ENCODE measurements at places on chromosomes 2 and 18.

GRCh38 chr2:10019602-10020400 lies 23.5 kb upstream of the KLF11 start:
- no peak for DNase-seq

DNA sequence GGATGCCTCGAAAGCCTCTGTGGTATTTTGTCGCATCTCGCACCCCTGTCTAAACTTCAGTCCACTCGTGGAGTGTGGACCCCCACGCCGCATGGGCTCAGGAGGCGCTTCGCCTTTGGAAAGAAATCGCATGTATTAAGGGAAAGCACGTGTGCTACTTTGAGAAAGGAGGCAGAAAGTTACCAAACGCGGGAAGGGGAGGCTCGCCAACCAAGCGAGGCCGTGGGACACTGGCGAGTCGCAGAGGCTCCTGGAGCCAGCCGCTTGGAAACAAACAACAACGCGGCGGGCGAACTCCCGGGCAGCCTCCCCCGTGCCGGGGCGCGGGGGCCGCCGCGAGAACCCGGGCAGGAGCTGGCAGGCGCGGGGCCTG lies 455 bp upstream of the AGAP1 start:
- no peak for DNase-seq

DNA sequence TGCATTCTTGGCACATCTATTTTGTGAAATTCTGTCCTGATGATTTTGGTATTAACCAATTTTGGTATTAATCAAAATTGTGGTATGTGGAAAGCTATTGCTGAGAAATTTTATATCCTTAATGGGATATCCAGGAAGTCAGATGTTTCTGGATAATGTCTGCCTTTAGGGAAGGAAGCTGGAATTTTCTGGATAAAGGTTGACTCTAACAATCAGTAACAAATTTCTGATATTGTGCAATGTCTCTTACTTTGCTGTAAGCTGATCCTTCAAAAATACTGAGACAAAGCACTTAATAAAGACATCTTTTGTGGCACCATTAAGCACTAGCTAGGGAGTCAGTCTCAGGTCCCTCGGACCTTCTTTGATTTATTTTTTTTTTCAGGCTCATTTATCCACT lies 100.8 kb upstream of the UGP2 start:
- no peak for DNase-seq

DNA sequence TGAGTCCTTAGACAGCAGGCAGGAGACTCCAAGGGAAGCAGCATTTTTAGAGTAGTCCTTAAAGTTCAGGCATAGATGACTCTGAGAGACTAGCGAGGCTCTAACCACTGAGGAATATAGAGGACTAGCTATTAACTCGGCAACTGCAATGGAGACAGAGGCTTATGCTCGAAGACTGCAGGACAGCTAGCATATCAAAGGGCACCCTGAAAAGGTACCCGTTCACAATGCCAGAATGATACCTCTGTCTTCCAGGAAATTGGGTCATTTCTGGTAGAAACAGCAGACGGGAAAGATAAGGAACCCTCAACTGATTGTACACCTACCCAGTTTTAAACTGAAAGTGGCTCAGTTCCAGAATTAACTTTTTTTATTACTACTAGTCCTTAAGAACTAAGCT lies 1204.0 kb upstream of the ZEB2 start:
- DNase-seq, result no peak

DNA sequence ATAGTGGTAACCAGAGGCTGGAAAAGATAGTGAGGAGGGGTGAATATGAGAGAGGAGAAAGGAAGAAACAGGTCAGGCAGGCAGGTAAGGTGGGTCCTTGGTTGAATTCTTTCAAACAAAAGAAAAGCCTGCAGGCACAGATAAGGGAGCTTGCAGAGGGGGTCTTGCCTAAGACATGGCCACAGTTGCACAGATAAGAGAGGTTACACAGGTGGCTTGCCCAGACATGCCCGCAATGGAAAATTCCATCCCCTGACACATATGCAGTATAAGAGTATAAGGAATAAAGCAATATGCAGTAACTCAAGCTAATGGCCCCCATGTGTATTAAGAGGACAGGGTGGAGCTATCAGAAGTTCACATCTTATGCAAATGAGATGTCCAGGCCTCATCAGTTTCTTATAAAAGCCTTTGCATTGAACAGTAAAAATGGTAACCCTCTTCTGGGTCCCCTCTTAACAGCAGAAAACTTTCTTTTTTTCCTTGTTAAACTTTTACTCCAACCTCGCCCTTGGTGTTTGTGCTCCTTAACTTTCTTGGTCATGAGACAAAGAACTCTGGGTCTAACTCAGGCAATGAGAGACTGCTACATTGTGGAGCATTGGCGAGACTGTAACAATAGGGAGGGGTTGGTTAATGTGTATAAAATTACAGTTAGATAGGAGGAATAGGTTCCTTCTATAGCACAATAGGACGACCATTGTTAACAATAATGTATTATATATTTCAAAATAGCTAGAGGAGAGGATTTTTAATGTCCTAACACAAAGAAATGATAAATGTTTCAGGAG lies 764.6 kb downstream of the TSN start:
- DNase-seq, result no peak

- DNase-seq, result peak; percentile 74
Measured at GRCh38 chr18:11689669-11690565, 853 bp downstream of the GNAL start.

GRCh38 chr18:6624661-6625311 lies 104.7 kb upstream of the ARHGAP28 start:
- no peak for DNase-seq

- DNase-seq, result no peak
Measured at GRCh38 chr18:22840606-22841144, 92.5 kb upstream of the RBBP8 start.

DNA sequence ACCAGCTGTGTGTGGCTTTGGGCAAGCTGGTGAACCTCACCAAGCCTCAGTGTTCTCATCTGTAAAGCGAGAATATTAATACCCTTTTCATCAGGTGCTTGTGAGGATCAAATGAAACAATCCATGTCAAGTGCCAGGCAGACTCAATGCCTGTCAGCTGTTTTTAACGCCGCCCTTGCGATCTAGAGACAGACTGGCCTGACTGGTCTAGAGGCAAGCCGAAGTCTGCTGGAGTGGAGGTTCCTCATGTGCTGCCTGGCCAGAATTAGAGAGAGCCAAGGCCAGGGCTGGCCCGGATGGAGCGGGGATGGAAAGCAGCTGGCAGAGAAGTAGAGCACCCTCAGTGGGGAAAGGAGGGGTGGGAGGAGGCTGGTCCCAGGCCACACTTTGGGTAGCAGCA lies 74.5 kb upstream of the B3GNT7 start:
- no peak for DNase-seq

DNA sequence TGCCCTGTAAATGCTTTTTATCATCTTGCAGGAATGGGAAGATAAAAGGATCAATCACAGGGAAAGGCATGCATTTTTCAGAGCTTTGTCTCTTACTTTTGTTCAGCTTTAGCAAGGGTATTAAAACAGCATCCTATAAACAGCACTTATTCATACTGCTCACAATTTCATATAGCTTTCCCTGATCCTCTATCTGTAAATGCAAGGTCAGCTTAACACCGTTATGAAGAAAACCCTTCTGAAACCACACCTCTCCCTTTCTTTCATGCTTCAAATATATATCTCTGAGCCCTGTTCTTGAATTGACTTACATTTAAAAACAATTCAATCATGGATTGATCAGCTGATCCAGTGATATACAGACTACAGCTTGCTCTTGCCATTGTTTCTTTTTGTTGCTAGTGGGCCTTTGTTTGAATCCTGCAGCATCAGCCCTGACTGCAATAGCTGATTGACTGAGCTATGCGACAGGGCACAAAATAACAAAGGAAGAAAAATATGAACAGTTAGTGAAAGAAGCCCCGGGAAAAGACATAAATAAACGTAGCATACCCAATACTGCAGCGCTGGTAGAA lies 795.5 kb upstream of the CDH2 start:
- no peak for DNase-seq

DNA sequence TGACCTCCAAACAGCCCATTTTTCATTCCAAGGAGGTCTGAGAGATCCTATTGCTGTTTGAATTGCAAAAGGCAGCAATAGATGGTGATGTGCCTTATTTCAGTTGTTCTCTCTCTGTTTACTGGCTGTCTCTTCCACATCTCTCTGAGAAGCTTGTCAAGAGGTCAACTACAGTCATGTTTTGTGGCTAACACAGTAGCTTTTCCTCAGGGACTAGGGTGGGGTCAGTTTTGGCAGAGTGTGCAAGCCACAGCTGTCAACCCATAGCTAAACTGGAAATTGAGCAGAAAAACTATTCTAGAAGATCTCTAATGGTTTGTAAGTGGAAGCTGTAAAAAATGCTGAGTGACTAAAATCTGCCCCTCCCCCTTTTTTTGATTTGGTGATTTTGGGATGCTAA lies 67.1 kb downstream of the DIS3L2 start:
- DNase-seq, result no peak

DNA sequence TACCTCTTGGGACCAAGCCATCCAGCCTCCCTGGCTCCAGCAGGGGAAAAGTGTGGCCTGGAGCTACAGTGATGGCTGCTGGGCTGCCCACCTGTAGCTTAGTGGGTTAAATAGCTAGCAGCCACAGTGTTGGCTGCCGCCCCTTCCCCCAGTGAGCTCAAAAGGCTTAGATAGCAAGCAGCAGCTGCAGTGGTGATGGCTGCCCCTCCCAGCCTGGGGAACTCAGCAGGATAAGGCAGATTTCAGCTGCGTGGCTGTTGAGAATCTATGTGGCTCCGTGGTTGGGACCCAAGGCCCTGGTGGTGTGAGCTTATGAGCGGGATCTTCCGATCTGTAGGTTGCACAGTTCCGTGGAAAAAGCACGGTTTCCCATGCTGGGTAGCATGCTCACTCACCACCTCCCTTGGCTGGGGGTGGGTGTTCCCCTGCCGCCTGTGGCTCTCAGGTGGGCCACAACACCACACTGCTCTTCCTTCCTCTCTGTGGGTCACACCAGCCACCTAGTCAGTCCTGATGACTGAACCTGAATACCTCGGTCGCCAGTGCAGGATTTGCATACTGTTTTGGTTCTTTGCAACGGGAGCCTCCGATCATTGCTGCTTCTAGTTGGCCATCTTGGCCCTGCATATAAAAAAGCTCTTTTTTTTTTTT lies 946.5 kb upstream of the FAM98A start:
- DNase-seq, result no peak

- no peak for DNase-seq
Measured at GRCh38 chr2:239533569-239534316, 132.9 kb upstream of the HDAC4 start.

DNA sequence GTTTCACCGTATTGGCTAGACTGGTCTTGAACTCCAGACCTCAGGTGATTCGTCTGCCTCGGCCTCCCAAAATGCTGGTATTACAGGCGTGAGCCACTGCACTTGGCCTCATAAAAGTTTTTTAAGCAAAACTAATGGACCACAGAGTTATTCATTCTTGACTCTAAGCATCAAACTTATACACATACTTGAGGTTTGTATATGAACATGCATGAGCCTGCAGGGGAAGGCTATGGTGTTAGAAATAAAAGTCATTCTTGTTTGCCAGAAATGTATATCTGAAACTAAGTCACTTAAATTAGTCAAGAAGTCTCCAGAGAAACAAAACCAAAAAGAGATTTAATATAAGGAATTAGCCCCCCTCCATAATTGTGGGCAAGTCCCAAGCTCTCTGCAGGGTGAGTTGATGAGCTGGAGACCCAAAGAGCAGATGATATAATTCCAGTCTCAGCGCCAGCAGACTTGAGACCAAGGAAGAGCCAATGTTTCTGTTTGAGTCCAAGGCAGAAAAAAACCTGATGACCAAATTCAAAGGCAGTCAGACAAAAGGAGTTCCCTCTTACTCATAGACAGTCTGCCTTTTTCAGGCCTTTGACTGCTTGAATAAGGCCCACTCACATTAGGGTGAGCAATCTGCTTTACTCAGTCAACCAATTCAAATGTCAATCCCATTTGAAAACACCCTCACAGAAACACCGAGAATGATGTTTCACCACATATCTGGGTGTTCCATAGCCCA lies 69.0 kb upstream of the DSG1 start:
- no peak for DNase-seq

- DNase-seq, result no peak
Measured at GRCh38 chr2:219624565-219624964, 2.9 kb upstream of the SLC4A3 start.

GRCh38 chr18:60067426-60068210 lies 167.8 kb downstream of the PMAIP1 start:
- DNase-seq, result no peak

DNA sequence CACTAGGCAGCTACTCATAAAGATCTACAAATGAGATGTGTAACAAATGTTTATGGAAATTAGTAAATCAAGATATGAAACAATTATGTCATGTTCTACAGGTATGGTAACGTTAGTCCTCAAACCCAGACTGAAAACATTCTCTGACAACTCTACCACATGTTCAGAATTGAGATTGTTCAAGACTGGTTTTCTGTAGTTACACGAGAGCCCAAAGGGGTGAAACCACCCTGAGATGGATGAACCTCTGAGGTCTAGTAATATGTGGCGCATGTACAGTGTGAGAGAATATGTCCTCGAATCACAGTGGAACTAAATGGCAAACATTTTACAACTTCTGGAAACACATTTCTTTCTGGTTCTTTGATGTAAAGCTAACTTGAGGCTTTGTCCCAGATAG lies 614.3 kb downstream of the ZEB2 start:
- no peak for DNase-seq

GRCh38 chr2:19868701-19869580 lies 32.8 kb downstream of the TTC32 start:
- DNase-seq, result peak; percentile 71

- no peak for DNase-seq
Measured at GRCh38 chr2:193331676-193332075, 1136.9 kb upstream of the TMEFF2 start.

DNA sequence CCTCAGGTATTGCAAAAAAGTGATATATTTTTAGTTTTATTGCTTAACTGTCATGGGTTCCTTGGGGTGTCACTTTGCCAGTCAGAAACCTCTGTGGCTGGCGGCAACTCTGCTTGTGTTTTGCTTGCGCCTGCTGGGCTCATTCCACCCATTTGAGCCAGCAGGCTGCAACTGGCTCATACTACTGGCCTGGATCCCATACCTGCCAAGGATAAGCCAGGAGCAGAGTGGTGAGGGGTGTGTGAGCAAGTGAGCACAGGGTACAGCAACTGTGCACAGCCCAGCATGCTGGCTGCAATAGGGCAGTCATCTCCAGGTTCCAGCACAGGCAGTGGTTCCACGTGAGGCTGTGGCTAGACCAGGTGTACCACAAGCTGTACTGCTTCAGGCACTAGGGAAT lies 687.5 kb downstream of the NYAP2 start:
- no peak for DNase-seq

DNA sequence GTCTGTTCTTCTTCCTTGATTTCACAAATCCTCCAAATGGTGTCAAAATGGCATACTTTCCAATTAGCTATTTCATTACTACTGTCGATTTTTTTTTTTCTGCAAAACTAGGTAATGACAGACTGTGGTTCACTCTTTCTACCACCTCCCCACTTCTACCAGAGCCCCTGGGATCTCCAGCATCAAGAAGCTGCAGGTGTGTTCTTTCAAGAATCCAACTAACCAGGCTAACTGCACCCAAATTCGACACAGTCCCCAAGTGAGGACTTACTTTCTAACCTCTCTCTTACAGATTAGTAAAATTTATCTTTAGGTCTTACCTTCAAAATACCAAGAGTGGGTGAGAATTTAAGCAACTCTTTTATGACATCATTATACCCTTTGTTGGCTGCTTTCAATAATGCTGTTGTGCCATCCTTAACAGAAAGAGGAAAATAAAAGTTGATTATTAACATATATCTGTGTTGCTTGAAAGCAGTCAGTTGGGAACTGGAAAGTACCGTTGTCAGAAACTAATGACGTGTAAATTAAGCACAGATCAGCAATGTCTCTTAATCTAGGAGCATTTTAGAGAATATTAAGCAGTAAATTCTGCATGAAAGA lies 31.2 kb upstream of the NPC1 start:
- no peak for DNase-seq
